ENCODE measurements at places on chromosomes 7 and 10. TPM values are rescaled to one million over a fixed set of nuclear protein-coding genes. Genes with fewer than 3 reads are reported as not detected.

The ETV1 gene
- total RNA-seq = 89.4 TPM

The VPS41 gene
- total RNA-seq = 67.1 TPM

The GSDME gene
- 18.9 TPM for total RNA-seq

The CAV1 gene
- 3.7 TPM for total RNA-seq

The LLCFC1 gene
- total RNA-seq = not detected

The CABCOCO1 gene
- total RNA-seq = 0.30 TPM

The C10orf90 gene
- total RNA-seq = 0.25 TPM

- no peaks in the 10 kb centered on the region for H3K36me3 ChIP-seq
- DNase-seq = no peak
- no peak overlapping the region for H3K27ac ChIP-seq
Observed at GRCh38 chr7:150784120-150784736, 15.9 kb downstream of the TMEM176B start.

- no peak overlapping the region for H3K4me3 ChIP-seq
- H3K4me1 ChIP-seq = peaks cover 22% of the 10 kb centered on the region
- H3K36me3 ChIP-seq = no peaks in the 10 kb centered on the region
- DNase-seq = no peak
- H3K27me3 ChIP-seq = no peaks in the 10 kb centered on the region
- peak overlapping the region; percentile 79 for H3K27ac ChIP-seq
Observed at GRCh38 chr7:158020706-158021095, 566.9 kb downstream of the PTPRN2 start.

DNA sequence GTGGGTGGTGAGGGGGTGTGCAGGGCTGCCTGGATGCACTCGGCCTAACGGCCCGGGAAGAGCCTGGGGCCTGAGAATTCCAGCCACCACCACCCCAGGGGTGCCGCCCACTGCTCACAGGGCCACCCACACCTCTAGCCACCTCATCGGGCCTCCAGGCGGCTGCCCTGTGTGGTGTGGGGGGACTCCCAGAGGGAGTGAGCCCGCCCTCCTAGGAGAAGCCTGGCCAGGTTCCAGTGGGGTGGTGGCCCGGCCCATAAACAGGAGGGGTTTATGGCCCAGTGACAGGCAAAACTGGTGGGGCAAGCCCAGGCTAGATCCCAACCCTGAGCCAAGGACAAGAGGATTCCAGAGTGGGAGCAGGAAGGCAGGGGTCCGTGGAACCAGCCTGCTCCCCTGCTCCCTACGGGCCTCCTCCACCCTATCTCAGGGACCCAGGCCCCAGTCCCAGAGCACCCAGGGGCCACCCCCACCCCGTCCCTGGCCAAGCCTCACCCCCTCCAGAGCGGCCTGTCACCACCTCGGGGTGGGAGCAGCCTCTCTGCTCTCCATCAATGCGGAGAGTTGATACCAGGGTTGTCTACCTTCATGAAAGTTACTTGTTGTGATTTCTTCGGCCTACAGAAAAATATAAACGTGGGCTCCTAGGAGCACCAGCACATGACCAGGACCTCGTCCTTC, 20.2 kb upstream of the PDGFA start:
- no peak overlapping the region for H3K4me3 ChIP-seq
- no peaks in the 10 kb centered on the region for H3K27me3 ChIP-seq
- H3K4me1 ChIP-seq = peaks cover 6% of the 10 kb centered on the region
- DNase-seq = no peak
- H3K36me3 ChIP-seq = no peaks in the 10 kb centered on the region

DNA sequence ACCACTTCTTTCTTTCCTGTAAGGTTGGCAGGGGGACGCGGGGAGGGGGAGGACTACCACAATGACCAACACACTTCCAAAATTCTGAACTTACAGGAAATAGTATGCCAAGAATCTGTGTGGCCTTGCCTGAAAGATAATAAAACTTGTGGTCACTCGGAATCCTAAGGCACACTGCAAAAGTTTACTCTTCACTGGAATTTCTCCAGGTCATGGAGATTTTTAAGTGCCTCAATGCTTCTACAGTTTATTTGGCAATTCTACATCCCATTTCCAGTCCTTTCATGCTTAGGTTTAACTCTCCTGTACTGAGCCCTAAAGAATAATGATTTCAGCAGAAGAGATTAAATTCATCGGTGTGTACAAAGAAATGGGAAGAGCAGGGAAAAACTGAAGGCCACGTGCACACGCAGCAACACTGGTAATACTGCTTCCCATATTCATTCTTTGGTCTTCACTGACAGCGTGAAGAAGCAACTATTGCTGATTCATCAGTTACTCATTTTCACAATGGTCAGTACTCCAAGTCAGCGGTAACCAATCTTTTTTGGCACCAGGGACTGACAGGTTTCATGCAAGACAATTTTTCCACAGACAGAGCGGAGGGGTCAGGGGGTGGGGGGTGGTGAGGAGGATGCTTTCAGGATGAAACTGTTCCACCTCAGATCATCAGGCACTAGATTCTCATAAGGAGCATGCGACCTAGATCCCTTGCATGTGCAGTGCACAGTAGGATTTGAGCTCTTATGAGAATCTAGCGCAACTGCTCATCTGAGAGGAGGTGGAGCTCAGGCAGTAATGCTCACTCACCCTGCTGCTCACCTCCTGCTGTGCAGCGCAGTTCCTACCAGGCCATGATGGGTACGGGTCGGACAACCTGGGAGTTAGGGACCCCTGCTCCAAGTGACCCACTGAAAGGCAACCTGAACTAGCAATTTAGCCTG, 9.8 kb downstream of the LARP4B start:
- H3K4me3 ChIP-seq = no peak overlapping the region
- H3K27me3 ChIP-seq = no peaks in the 10 kb centered on the region
- no peak for DNase-seq
- peaks cover 21% of the 10 kb centered on the region for H3K4me1 ChIP-seq

DNA sequence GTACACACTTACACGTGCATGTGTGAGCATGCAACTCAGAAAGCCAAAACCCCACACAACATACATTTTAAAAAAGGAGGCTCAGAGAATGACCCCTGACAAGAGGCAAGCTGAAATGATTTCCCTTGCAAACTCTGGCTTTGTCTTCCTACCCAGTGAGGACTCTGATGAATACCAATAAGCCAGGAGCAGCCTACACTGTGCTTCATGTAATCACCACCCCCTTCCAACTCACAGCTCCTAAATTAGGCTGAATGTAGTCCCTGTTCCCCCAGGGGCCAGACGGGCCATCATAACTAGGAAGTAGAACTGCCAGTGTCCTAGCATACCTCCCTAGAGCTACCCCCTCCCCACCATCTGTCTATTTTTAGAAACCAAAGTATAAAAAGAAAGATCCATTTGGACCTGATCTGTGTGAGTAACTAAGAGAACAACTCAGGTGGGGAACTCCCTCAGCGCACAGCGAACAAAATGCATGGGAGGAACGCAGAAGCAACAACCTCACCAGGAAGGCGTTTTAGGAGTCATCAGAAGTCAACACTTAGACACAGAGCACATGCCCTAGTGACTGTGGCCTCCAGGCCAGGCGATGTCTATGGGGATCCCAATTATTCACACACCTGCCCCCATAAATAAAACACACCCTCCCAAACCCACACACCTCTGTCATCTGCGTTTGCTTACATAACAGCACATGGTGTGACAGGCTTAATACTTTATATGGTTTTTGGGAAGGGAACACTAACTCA, 1.9 kb downstream of the DGKI start:
- peaks cover 13% of the 10 kb centered on the region for H3K4me1 ChIP-seq
- no peak for DNase-seq
- H3K27me3 ChIP-seq = peaks cover 69% of the 10 kb centered on the region
- H3K4me3 ChIP-seq = peak overlapping the region; percentile 76

DNA sequence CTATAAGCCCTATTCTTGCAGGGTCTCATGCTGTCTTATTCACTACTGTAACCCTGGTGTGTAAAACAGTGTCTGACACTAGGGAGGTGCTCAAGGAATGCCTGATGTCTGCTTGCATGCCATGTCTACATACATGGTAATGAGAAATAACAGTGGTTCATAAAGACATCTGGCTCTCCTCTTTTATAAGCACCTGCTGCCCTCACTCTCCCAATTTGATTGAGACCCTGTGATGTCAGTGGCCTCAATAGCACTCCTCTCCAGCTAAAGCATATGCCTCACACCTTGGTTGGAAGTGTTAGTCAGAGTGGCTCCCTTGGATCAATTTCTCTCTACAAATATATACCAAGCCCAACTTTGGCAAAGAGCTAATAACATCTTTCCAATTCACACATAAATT, 30.6 kb downstream of the ANK3 start:
- no peak overlapping the region for H3K27ac ChIP-seq
- DNase-seq = no peak
- H3K4me1 ChIP-seq = peaks cover under 1% of the 10 kb centered on the region
- no peak overlapping the region for H3K4me3 ChIP-seq
- H3K27me3 ChIP-seq = no peaks in the 10 kb centered on the region

DNA sequence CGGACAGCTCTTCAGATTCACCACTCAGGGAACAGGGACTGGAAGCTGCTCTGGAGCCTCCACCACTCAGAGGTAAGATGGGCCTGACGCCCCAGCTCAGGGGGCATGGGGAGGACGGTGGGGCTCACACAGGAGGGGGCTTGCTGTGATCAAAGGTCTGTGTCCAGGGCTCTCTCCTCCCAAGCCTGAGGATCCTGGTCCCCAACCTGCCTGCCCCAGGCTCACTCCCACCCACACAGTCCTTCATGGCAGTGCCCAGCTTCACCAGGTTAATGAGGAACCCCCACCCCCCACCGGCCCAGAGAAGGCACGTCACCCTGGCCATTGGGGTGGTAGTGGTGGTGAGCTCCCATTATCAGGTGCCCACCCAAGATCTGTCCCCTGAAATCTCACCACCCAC, 926.7 kb upstream of the ZNF722 start:
- H3K4me3 ChIP-seq = no peak overlapping the region
- DNase-seq = no peak
- no peak overlapping the region for H3K27ac ChIP-seq
- H3K36me3 ChIP-seq = peaks cover 30% of the 10 kb centered on the region
- H3K4me1 ChIP-seq = no peaks in the 10 kb centered on the region

DNA sequence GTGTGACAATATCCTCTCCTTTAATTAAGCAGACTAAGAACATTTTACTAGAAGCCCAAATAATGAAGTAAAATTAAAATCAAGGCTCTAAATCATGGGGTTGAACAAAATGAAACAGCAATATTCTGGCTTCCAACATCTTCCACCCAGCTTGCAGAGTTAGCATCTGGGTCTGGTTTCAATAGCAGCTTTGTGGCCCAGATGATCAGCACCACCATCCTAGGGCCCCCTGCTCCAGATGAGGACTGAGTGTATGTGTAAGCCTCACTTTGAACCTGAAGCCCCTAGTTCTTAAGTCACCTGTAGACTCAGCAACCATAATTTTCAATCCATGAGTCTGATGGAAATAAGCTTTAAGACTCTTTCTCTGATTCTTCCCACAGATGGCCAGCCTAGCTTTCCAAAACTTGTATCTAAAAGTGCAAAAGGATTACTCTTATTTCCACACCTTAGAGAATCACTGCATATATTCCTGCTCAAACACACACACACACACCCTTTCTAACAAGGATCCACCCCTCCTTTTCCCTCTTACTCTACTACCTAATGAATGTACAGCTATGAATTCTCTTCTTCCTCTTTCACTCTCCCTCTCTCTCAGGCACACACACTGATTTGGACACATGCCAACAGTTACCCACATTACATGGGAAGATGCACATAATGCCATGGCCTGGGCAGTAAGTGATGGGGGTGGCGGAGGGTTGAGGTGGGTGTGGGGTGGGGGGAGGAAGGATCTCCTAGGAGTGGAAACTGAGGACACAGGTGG, 3.5 kb downstream of the DENND11 start:
- DNase-seq = no peak
- no peaks in the 10 kb centered on the region for H3K36me3 ChIP-seq
- peak overlapping the region; percentile 4 for H3K4me3 ChIP-seq
- no peak overlapping the region for H3K27ac ChIP-seq

DNA sequence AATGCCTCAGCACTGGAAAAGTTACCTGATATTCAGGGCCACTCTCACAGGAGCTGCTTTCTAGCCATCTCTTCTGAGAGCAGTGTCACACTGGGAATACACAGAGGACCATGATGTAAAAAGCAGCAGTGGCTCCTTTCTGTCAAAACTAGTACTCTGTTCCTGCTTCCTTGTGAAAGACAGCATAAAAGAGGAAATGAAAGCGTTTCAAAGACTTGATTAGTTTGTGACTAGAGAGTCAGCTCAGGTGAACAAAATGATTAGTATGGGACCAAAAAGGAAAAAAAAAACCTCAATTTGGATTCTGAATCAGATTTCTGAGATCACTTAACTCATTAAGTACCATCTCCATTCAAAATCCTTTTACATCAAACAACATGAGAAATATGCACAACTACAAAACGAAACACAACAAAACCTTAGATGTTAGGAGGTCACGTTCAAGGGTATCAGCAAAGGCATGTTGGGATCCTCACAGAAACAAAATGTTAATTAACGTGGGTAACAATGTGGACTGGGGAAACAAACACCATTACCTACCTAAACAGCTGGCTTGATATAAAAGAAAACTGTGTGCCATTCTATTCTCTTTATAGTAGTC, 103.7 kb downstream of the MACC1 start:
- H3K4me1 ChIP-seq = peaks cover 13% of the 10 kb centered on the region
- H3K4me3 ChIP-seq = no peak overlapping the region
- H3K27me3 ChIP-seq = no peaks in the 10 kb centered on the region
- H3K36me3 ChIP-seq = no peaks in the 10 kb centered on the region

- H3K4me1 ChIP-seq = no peaks in the 10 kb centered on the region
- H3K27ac ChIP-seq = no peak overlapping the region
- no peak overlapping the region for H3K4me3 ChIP-seq
- peaks cover 57% of the 10 kb centered on the region for H3K27me3 ChIP-seq
- DNase-seq = no peak
Observed at GRCh38 chr10:8975535-8975934, 921.0 kb downstream of the GATA3 start.

DNA sequence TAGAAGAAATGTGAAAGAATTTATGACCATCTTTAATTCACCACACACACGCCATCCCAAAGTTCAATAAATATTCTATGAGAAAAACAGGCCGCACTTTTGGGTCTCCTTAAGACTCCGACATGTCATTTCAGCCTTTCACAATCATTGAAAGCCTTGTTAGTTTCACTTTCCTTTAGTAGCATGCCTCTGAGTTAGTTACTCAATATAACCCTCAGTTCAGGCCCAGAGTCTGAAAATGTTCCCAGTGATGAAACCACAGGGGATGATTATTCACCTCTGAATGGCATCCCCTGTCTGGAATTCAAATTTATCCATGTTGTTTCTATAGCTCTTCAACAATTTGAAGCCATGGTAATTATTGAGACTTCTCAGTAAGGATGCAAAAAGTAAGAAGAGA, 278.1 kb upstream of the NRP1 start:
- H3K27me3 ChIP-seq = no peaks in the 10 kb centered on the region
- peaks cover 5% of the 10 kb centered on the region for H3K36me3 ChIP-seq
- no peak overlapping the region for H3K4me3 ChIP-seq
- H3K4me1 ChIP-seq = no peaks in the 10 kb centered on the region
- DNase-seq = no peak
- H3K27ac ChIP-seq = no peak overlapping the region

DNA sequence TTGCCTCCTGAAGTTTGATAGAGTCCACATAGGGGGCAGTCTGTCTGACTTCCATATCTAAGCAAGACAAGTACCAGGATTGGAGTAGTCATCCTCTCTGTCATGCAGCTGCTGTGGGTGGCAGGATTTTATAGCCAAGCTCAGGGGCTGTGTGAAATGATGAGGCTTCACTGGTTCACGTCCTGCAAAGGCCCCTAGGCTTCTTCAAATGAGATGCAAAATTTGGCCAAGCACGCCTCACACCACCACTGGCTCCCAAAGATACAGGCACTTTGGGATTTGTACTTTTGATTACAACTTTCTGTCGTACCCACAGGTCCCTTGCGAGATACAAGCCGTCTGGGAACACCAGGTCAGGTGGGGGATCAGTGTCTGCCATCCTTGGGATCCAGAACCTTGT, 67.1 kb downstream of the WDFY4 start:
- no peaks in the 10 kb centered on the region for H3K27me3 ChIP-seq
- H3K4me1 ChIP-seq = no peaks in the 10 kb centered on the region
- no peak for DNase-seq
- H3K4me3 ChIP-seq = no peak overlapping the region

Data from neural crest cell (in vitro differentiated cells).